Bone marrow (tissue), 2 donors: ENCODE measurements at places on chromosomes 6 and 20.

DNA sequence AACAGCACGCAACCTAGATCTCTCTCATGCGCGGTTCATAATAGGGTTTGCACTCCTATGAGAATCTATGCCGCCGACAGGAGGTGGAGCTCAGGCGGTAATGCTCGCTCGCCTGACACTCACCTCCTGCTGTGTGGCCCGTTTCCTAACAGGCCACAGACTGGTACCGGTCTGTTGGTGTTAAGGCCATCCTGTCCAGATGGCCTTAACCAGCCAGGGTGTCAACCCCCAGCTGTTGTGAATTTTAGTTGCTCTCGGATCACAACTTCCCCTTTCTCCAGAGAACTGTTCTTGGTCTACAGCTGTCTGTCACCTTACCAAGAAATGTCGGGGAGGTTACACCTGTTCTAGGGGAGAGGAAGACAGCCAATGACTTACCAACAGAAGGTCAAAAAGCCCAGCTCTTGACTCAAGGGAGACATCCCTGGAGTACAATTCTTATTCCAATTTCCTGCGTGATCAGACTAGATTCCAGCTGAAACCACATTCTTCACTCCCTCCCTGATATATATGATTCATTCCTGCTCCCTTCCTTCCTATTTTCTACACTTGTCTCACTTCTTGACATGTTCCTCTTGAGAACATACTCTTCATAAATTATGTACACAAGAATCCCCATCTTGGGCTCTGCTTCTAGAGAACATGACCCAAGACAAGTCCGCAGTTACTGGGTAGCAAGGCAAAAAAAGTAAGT, 23.1 kb upstream of the DNAAF9 start:
- DNase-seq = peak; percentile 24

GRCh38 chr6:138891255-138891986, 95.5 kb downstream of the ECT2L start:
- no peak for DNase-seq

DNA sequence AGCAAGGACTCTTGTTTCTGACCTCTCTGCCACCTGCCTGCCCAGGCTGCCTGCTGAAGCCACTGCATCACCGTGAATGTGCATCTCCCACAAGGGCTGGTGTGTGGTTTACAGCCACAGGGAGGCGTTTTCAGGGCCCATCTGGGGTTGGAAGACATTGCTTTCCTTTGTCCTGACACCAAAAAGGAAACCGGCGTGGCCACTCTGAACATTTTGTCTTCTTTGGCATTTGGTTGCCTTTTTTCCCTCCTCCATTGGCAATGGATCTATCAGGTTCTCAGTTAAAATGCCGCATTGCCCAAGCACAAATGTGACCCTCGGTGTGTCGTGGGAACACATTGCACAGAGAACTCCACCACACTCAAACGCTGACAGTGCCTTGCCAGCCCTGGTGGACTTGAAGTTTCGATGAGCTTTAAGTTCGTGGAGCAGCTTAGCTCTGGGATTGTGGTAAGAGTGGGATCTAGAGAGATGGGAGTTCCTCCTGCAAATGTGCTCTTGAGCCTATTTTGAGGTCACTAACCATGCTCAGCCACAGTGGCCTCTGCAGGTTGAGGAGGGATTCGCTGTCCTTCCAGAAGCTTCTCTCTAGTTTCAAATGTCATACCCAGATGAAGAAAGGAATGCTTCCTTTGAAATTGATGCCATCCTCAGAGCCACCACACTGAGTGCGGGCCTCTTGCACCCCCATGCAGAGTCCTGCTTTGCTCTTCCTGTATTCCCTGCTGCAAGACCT, 14.8 kb upstream of the PCK1 start:
- DNase-seq = no peak

- DNase-seq = no peak
Observed at GRCh38 chr6:169166896-169167580, 86.6 kb downstream of the THBS2 start.

DNA sequence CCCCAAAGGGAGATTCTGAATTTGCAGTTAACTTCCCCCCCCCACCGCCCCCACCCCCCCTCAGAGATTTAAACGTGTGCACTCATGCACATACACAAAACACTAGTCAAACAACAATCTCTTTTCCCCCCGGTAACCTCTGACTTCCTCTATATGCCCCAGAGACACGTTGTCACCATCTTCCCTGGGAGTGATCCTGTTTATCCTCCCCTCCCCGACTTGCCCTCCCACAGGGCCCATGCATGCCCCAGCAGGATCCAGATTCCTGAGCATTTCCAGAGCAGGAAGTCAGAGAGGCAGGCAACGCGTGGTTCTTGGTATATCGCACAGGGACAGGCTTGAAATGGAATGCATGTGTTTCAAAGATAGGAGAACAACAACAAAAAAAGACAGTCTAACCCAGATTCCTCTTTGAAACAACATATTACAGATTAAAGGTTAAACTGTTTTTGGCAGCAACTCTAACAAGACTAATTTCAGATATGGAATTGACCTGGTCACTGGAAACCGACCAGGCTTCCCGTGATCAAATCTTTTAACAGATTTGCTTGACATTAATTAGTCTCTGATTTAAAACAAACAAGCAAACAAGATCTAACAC, 1.3 kb downstream of the BLCAP start:
- no peak for DNase-seq

- peak; percentile 66 for DNase-seq
Observed at GRCh38 chr6:133973109-133973971, 20.3 kb downstream of the TBPL1 start.

DNA sequence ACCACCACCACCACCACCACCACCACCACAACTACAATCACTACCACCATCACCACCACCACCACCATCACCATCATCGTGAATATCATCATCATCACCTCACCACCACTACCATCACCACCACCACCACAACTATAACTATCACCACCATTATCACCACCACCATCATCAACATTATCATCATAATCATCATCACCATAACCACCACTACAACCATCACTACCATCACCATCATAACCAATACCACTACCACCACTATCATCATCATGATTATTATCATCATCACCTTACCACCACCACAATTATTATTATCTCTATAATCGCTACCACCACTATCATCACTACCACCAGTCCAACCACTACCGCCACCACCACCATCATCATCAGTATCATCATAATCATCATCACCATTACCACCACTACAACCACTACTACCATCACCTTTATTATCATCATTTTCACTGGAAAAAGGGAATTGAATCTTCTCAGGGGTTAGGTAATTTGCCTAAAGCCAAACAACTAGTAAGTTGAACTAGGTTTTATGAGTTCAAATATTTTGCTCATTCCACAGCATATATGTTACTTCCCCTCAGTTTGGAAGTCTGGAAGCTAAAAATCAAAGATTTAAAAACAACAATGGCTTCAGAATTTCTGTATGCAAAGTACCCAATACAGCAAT, 8.3 kb downstream of the RIPOR2 start:
- no peak for DNase-seq

GRCh38 chr6:100035873-100036653, 42.0 kb upstream of the MCHR2 start:
- DNase-seq = no peak

DNA sequence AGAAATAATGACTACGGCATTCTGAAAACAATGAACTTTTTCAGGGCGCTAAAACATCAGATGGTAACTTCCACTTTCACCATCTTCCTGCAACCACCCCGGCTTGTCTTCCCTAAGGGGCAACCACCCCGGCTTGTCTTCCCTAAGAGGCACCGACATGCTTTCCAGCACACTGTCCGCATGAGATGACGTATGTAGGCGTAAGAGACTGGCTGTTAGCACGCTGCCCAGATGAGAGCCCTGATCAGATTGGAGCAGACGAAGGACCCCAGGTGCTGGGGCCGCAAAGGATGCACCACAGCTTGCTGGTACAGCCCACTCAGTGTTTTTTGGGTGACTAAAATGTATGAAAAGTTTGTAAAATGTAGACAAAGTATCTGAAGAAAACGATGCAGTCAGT, 29.3 kb downstream of the ASCC3 start:
- no peak for DNase-seq

DNA sequence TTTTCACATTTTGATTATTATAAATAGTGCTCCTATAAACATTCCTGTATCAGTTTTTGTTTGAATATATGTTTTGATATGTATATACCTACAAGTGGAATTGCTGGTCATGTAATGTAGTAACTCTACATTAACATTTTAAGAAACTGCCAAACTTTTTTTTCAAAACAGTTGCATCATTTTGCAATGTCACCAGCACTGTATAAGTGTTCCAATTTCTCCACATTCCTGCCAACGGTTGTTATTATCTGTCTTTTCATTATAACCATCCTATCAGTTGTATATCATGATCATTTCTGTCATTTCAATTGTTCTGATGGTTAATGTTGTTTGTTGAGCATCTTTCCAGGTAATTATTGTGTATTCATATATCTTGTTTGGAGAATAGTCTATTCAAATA, 44.8 kb upstream of the SAMD5 start:
- DNase-seq = no peak

DNA sequence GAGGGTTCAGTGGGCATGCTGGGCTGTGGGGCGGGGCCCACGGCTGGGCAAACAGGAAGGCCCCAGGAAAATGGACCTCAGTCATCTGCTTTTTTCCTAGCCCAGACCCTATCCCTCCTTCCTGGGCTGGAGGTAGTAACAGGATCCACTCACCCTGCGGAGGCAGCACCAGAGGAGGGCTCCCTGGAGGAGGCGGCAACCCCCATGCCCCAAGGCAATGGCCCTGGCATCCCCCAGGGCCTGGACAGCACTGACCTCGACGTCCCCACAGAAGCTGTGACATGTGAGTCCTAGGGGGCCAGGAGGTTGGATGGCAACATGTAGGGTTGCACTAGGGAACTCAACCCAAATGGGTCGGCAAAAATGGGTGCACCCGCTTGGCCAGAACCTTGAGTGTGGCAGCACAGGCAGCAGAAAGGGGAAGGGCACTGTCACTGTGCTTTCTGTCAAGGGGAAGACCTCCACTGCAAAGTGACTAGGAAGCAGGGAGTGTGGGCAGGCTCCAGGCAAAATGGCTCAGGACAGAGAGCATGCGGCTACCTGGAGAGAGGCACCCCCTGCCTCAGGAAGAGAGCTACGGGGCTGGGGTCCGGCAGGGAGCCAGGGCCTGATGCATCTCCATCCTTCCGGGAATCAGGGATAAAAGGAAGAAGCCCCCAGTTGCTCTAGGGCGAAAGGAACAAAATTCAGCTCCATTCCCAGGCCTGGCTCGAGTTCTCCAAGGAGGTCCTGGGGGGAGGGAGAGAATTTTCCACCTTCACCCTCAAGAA, 7.9 kb downstream of the MDFI start:
- DNase-seq = no peak

GRCh38 chr6:15026832-15027231, 219.0 kb upstream of the JARID2 start:
- DNase-seq = no peak

GRCh38 chr20:8960241-8960640, 108.6 kb upstream of the PLCB4 start:
- no peak for DNase-seq

DNA sequence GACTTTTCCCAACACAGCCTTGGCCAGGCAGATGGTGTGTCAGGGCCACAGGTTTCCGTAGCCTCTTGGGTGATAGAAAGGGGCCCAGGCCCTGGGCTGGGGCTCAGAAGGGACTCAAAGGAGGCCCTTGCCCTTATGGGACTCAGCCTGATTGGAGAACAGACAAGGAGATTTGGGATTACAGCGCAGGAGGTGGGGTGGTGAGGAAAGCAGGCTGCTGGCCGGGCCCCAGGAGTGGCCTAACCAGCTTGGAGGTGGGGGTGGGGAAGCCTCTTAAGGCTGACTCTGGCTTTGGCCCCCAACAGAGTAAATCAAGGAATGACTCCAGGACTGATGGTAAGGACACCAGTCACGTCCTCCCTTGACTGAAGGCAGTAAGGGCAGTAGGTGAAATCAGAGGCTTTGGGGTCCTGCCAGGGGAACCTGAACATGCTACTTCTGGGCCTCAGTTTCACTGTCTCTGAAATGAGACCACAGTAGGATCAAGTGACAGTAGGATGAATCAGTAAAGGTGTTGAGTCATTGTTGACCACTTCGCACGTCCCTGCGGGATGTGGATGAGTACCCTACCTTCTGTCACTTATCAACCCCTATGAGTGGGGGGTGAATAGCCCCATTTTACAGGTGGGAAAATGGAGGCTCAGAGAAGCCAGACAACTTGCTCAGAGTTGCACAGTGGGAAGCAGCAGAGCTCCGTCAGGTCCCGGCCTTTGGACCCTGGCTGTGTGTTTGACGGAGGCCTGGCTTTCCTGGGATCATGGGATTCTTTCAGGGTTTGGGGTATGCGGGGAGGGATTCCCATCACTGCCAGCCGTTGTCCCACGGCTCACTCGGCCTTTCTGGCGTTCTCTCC, 4.5 kb downstream of the SNAI1 start:
- no peak for DNase-seq

DNA sequence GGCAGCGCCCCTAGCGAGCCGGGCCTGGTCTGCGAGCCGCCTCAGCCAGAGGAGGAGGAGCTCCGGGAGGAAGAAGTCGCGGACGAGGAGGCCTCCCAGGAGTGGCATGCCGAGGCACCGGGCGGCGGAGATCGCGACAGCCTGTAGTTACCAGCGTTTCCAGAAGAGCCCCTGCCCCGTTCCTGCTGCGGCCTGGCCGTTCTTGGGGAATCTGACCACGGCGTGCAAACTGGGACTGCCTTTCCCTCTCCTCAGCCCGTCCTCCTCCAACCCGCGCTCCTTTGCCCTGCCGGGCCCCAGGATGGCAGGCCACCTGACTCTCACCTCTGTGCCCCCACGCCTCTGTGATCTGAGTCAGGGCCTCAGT, 802 bp downstream of the HDGFL1 start:
- DNase-seq = no peak

GRCh38 chr6:69289689-69290495, 506.9 kb downstream of the LMBRD1 start:
- no peak for DNase-seq

DNA sequence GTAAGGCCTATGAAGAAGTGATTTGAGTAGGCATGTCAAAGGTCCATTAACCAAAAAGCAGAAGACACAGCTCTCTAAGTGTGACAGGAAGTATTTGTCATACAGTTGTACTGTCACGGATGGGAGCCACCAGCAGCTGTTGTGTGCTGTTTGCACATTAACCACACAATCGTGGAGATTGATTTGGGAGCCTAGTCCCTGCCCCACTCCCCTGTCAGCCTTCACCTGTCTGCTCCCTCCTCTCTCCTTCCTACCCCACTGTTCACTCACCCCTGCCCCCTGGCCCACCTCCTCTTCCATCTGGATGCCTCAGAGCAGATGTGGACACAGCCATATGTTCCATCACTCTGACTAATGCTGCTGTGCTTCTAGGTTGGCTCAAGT, 124.7 kb upstream of the SPACA1 start:
- DNase-seq = no peak

DNA sequence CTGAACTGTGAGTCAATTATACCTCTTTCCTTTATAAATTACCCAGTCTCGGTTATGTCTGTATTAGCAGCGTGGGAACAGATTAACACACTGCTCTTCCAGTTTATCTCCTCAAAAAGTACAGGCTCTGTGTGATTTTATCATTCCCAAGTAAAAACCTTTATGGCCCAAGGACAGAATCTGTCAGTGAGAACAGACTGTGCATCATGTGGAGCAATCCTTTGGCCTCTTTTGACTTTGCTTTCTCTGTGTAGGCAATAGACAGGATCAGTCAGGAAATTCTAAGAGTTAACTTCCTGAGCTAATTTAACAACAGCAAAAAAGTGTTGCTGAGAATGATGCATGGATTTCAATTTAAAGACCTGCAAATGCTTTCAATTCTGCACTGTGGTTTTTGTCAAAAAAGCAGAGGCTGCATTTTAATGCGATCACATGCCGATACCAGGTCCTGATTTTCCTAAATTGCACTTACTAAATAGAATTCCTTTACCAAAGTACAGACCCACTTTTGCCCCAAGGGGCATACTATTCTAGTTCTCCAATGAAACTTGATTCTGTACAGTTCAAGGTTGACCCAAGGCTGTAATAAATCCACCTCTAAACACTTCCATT, 246.7 kb upstream of the MARCKS start:
- no peak for DNase-seq
